Type B pancreatic cell (in vitro differentiated cells): ENCODE measurements at places on chromosomes 7 and 10.

GRCh38 chr7:115178835-115179234 is 256.9 kb downstream of the MDFIC start:
- no peak for DNase-seq

GRCh38 chr10:98916526-98917125 is 319.0 kb downstream of the HPSE2 start:
- no peak for DNase-seq

DNA sequence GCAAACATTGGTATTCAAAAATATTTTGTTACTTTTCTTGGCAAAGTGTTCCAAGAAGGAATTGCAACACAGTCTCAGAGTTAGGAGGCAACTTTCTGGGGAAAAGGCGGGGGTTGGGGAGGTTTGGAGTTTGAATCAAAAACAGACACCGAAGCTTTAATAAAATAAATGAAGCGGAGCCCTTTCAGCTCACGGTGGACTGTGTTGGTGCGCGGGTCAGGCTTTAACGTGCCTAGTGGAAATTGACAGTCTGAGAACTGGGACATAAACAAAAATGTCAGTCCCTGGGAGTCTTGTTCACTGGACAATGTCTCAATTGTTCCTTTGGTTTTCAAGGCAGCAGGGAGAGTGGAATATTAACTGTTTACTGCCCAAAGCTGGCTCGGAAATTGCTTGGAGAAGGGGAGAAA is 109.3 kb downstream of the TCF7L2 start:
- DNase-seq = no peak

GRCh38 chr7:83204715-83205114 is 42.0 kb upstream of the PCLO start:
- DNase-seq = no peak

- DNase-seq = no peak
Observed at GRCh38 chr7:127504715-127505114, 80.7 kb downstream of the GCC1 start.

DNA sequence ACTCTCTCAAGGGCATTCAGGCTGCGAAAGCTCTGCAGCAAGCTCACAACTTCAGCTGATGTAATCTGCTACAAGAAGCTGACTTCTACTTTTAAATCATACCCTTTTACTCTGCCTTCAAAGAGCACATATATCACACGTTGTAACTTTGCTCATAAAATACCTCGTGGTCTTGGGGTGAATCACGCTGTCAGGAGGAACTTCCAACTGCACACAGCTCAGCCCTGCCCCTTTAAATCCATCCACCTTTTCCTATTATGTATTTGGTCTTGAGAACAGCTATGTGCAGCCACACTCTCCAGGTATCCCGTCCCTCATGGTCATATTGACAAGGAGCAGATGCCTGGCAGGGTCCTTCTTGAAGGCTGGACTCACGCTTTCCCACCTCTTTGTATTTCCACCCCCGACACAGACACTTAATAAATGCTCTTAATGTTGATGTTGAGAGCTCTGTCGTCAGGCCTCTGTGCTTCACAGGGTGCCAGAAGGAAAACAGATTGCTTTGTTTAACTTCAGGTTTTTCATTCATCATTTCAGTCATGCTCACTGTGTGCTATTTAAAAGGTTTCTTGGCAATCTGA is 47.6 kb downstream of the ICA1 start:
- no peak for DNase-seq

GRCh38 chr10:113454341-113455061 is 98.4 kb upstream of the HABP2 start:
- DNase-seq = no peak

DNA sequence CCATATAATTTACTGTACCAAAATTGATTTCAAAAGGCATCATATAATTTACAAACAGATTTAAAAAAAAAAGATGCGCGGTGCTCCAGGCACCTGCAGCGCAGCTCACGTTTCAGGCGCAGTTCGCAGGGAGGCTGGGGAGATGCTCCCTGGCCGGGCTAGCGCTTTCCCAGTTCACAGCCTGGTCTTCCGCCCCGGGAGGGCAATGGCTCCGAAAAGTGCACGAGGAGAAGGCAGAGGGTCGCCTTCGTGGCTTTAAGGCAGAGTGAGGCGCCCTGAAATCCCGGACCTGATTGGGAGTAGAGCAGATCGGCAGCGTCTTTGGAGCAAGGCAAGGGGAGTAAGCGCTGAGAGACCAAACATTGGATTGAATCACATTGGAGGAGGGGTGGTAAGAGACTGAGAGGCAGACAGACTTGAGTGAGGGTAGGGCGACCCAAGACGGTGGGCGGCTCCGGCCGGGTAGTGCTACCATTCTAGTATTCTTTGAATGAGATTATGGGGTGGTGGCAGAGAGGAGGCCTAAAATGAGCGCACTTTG is 1.5 kb downstream of the NEUROG3 start:
- no peak for DNase-seq

DNA sequence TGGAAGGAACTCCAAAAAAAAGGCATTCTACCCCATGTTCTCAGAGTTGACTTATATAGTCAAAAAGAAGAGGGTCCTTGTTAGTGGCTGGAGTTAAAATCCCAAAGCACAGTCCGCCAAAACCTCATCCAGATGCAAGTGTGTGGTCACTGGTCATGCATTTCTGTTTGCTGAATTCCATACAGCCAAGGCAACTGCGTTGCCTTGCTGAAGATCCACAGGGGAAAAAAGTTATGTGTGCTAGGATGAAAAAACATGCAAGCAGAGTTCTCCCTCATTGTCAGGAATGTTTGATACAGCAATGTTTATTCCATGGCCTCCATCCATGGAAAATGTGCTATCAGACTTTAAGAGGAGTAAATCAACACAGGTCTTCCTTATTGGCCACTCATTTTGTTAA is 213.1 kb downstream of the CREB5 start:
- no peak for DNase-seq

GRCh38 chr10:26067680-26068079 is 133.7 kb downstream of the MYO3A start:
- no peak for DNase-seq

GRCh38 chr10:132151286-132151950 is 35.3 kb upstream of the DPYSL4 start:
- no peak for DNase-seq

GRCh38 chr7:100865938-100866728 is 1.1 kb upstream of the TRIP6 start:
- DNase-seq = no peak

- no peak for DNase-seq
Observed at GRCh38 chr7:39465055-39465929, 100.9 kb upstream of the YAE1 start.

- DNase-seq = no peak
Observed at GRCh38 chr10:113093188-113094113, 143.4 kb downstream of the TCF7L2 start.

GRCh38 chr7:88866265-88866863 is 70.8 kb upstream of the TEX47 start:
- DNase-seq = no peak

DNA sequence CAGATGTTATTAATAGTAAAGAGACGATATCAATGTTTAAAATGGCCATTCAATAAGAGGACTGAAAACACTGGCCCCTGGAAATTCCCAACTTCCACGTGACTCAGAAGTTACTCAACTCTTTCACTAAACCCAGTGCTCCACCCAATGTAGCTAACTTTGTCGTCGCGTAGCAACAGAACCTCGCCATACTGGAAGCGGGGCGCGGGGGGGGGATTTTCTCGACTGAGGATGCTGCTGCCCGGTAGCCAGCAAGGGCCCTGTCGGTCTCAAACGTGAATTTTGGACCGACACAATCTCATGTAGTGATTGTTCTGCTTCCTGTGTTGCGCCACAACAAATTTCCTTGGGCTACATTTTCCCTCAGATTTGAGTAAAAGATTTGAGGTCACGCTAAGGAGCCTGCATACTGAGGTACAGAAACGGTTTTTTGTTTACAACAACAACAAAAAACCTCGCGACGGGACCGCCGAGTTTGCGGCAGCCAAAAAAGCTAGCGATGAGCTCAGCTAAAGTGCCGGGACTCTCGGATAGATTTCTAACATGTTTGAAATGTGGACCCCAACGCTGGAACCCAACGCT is 977 bp upstream of the SFR1 start:
- DNase-seq = peak; percentile 76

- DNase-seq = no peak
Observed at GRCh38 chr7:85714043-85714578, 527.3 kb upstream of the SEMA3D start.

GRCh38 chr7:152011860-152012259 is 13.6 kb upstream of the GALNT11 start:
- no peak for DNase-seq

GRCh38 chr10:16231176-16231575 is 205.6 kb upstream of the PTER start:
- no peak for DNase-seq

GRCh38 chr7:144397086-144397485 is 6.4 kb downstream of the NOBOX start:
- DNase-seq = no peak
